ENCODE measurements at places on chromosomes 3 and 15.
A peak's percentile ranks its signal among the peaks of the same experiment; 100 is the strongest.

GRCh38 chr15:46296797-46297196, 662.0 kb downstream of the SQOR start:
- DNase-seq = no peak

DNA sequence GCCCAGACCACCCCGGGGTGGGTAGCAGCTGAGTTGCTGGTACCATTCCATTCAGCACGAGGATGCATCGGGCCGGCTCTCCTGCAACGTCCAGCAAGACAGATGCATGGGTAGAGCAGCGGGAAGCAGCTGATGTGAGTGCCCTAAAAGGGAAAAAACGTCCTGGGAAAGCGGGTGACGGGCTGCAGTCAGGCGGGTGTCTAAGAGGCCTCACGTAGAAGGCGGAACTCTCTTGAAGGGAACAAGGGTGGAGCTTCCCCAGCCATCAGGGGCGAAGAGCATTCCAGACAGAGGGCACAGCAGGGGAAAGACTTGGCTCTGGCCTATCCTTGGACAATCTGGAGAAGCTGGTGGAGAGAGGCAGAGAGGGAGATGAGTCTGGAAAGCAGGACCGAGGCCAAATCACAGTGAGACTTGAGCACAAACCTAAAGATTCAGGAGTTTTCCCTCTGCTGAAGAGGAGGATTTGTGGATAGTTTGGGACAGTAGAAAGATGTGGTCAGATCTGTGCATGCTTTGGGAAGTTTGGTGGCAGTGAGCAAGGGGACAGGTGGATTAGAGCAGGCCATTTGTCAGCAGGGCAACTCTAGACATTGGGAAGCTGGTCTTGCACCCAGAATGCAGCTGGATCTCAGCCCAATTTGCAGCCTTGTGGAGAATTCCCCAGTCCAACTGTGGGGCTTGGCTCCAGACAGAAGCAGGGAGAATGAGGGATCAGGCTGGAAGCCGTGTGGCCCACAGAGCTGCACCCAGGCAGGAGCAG, 70.7 kb downstream of the SEMA5B start:
- DNase-seq = no peak

DNA sequence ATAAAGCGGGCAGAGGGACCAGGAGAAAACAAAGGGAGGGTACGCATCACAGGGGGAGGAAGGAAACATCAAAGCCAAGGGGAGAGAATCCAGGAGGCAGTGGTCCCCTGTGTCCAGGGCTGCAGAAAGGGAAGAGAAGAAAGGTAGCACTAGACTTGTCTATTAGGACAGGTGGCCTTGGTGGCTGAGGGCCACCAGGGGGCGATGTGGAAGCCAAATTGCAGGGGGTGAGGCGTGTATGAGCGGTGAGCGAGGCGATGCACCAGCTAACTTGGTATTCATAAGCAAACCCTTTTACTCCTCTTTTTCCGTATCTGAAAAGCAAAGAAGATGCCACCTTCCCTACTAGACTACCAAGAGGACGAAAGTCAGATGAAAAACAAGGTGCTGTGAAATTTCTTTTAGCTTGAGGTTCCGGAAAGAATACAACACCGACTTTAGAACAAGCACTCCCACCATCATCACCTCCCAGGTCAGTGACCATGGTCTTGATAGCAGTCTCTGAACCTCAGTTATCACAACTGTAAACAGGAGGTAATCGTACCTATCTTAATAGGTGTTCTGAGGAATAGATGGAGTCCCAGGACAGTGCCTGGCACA, 654.4 kb upstream of the ADAMTS9 start:
- no peak for DNase-seq

- peak; percentile 36 for DNase-seq
Observed at GRCh38 chr15:60745469-60746061, 266.6 kb upstream of the ICE2 start.

DNA sequence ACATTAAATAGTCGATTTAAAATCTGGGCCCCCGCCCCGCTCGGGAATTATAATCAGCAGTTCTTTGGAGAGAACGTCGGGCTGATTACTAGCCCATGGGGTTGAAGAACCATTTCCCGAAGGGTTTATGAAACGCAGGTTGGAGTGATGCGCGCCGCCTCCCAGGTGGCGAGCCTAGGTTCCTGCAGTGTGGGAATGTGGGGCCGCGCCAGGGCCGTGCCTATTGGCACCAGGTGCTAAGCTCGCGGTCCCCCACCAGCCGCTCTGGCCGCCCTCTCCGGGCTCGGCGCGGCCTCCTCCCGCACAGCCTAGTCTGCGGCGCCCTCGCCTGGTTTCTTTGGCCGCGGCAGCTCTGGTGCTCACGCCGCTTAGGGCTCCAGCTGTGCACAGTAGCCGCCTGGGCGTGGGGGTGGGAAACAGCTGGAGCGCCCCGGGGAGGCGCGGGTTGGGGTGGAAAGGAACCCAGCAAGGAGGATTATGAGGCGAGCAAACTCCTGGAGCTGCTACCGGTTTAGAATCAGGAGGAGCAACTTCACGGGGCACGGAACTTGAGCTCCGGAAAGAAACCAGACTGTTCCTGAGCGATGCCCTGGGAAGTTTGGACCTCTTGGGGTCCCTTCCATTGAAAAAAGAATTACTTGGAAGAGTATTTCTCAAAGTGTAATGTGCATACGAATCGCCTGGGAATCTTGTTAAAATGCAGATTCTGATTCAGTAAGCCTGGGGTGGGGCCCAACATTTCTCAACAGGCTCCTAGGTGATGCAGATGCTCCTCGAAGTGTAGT, 5.6 kb upstream of the MECOM start:
- peak; percentile 56 for DNase-seq

- DNase-seq = no peak
Observed at GRCh38 chr3:71693641-71694040, 31.6 kb downstream of the EIF4E3 start.

GRCh38 chr15:35557544-35557943, 11.6 kb upstream of the DPH6 start:
- DNase-seq = no peak

DNA sequence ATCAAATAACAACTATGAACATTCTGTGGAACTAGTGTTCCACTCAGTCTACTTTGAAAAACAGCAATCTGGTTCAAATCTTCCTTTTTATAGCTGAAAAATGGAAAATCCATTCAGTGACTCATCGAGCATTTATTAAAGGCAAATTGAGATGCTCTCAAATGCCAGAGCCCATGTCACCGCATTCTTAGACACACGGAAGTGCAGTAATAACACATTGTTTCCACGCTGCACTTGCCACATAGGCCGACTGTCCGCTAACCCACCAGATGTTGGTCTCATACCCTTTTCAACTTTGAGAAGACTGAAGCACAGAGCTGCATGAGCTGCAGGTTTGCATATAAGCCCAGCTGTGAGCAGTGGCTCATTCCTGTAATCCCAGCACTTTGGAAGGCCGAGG, 95.9 kb downstream of the TMEM266 start:
- DNase-seq = no peak

GRCh38 chr3:115325539-115325938, 178.5 kb upstream of the ZBTB20 start:
- peak; percentile 31 for DNase-seq

DNA sequence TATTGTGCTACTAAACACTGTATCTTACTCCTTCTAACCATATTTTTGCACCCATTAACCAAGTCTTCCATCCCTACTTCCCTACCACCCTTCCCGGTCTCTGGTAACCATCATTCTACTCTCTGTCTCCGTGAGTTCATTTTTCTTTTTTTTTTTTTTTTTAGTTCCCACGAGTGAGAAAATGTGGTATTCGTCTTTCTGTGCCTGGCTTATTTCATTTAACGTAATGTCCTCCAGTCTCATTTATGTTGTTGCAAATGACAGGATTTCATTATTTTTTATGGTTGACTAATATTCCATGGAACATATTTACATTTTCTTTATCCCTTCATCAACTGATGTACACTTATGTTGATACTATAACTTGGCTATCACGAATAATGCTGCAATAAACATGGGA, 31.7 kb downstream of the TJP1 start:
- no peak for DNase-seq

DNA sequence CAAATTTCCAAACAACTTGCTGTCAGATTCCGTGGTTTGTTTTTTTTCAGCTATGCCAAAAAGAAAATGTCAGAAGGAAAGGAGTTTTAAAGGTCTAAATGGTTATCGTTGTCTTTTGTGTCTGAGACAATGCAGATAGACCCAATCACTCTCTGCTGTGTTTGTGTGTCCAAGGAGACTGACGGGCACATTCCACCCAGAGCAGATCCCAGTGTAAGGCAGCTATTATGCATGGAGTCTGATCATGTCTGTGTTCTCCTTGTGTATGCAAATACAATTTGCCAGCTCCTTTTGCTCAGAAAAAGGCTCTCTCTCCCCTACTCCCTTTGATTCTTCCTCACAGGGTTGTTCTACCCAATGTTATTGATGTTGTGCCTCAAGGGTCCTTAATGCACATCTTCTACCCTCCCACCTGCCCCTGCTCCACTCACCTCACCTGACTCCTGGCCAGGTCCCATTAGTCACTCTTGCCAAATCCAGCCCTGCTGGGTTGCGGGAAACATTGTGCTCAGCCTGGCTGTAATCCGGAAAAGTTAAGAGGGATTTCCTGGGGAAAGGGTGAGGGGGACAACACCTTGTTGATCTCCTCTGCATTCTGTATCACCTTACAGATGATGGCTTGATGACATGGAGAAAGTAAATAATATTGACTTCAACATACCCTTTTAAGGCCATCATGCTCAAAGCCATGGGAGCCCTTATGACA, 61.0 kb downstream of the OTOL1 start:
- no peak for DNase-seq

- no peak for DNase-seq
Observed at GRCh38 chr3:184927796-184928315, 115.9 kb downstream of the VPS8 start.

GRCh38 chr3:62835554-62836236, 39.5 kb downstream of the CADPS start:
- DNase-seq = no peak

DNA sequence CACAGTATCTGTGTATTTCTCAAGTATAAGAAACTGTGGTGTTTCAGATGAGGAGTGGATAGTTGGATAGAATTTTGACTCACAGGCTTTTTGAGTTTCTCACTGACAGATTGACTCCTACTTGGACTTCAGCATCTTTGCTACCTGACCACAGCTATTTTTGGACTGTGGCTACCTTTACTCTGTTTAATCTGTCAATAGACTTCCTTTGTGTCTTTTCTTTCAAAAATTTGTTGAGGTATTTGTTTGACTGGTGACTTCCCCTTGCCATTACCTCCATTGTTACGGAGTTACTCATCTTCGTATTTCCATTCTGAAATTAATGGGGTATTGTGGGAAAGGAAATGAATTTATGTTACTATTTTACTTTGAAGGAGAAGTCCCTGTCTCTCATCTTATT, 123.8 kb downstream of the AGBL1 start:
- no peak for DNase-seq

GRCh38 chr3:145159640-145160039, 1001.3 kb downstream of the PLOD2 start:
- no peak for DNase-seq

DNA sequence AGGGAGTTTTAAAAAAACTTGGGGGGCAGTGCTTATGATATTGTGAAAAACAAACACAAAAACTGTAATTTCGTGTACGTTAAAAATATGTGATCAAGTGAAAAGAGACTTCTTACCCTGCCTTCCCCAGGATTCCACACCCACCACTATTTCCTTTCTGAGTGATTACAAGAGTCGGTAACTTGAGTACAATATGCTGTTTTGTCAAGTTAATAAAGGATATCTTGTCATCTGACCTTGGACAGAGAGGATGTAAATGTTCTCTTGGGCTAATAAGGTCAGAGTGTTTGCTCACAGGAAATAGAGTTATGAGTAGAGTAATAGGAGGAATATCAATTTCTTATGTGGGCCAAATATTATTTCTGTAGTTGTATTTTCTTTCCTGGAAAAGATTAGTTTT, 68.1 kb downstream of the NOX5 start:
- no peak for DNase-seq

GRCh38 chr3:175066617-175067415, 207.7 kb downstream of the NAALADL2 start:
- no peak for DNase-seq

- DNase-seq = no peak
Observed at GRCh38 chr3:12343047-12343501, 54.2 kb downstream of the PPARG start.

DNA sequence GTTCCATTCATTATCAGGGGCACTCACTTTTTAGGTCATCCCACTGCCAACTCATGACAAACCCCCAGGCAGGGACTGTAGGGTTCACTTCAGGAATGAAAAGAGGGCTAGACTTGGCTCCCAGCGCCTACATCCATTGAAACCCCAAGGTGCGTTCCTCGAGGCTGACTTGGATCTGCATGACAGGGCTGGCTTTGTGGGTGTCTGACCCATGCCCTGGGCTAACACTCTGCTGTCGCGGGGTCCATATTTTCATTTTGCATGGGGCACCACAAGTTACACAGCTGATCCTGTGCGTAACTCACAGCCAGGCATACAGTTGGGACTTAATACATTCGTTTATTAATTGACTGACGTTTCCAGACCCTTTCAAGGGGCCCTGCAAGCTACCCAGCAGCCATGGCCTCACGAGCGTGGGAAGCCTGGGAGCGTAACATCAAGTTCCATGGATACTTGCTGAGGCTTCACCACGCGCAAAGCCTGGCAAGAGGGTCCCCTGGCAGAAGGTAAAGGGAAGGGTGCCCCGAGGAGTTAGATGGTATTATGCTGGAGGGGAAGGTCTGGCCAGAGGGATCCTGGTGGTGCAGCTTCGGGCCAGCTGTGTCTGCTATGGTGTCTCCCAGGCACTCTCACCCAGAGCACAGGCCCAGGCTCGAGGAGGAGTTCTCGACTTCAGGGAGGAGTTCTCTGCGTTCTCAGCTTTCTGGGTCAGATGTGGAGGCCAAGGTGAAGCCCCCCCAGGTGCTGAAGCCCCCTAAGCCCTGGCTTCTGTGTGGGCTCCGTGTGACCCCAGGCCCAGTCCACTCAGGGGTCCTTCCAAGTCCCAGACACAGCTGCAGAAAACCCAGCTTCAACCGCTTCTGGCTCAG, 85.4 kb downstream of the ADAMTS17 start:
- DNase-seq = no peak

DNA sequence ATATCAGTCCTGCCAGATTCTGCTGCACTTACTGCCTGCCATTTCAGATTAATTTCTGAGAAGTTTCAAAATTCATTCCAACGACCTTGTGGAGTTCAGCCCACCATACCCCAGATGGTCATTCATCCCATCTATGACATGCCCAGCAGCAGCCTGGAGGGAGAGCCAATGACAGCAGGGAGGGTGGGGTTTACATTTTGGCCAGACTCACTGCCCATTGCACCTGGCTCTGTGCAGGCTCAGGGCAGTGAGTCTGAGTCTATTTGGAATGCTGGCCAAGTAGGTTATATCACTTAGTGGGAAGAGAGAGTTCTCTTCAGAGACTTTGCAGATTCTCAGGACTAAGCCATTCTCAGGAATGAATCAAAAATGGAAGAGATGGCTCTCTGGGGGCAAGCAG, 21.5 kb downstream of the SRPRB start:
- DNase-seq = peak; percentile 3

- no peak for DNase-seq
Observed at GRCh38 chr3:19190602-19191001, 42.3 kb downstream of the KCNH8 start.

DNA sequence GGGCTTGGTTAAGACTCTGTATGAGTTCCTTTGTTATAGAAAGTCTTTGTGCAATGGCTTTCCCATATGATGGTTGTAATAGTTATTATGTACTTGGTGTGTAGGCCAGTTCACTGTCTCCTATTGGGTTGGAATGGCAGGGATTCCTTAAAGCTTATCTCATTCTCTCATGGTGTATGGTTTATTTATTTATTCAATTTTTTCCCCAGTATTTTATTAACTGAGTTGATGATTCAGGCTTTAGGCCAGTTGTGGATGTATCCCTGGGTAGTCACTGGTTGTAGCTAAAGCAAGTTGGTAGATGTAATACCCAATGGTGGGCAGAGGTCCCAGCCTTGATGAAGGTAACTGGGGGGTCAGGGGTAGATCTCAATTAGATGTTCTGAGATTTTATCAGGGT, 349.4 kb downstream of the DOCK3 start:
- DNase-seq = no peak
